ENCODE measurements at places on chromosomes 16 and 17.

- no peaks in the 10 kb centered on the region for H3K27me3 ChIP-seq
- H3K27ac ChIP-seq, result peak overlapping the region; percentile 89
- peak overlapping the region; percentile 49 for H3K4me3 ChIP-seq
These were observed 19.9 kb downstream of the LDHD start for GRCh38 chr16:75096656-75097055.

- no peak for DNase-seq
- H3K4me3 ChIP-seq, result peak overlapping the region; percentile 4
- no peaks in the 10 kb centered on the region for H3K36me3 ChIP-seq
- H3K4me1 ChIP-seq, result peaks cover 23% of the 10 kb centered on the region
- peaks cover 44% of the 10 kb centered on the region for H3K27me3 ChIP-seq
These were observed 17.8 kb downstream of the RAP1GAP2 start for GRCh38 chr17:2814049-2814448.

DNA sequence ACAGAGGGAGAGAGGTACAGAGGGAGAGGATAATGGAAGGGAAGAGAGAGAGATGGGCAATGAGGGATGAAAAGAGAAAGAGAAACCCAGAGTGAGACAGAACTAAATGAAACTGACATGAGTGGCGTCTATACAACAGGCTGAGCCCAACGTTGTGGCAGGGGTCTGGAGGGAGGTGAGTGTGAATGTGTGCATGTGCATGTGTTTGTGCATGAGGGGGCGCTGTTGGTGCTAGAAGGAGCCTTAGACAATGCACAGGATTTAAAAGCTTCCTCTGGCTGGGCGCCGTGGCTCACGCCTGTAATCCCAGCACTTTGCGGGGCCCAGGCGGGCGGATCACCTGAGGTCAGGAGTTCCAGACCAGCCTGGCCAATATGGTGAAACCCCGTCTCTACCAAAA is 454.8 kb upstream of the CDH11 start:
- no peak overlapping the region for H3K27ac ChIP-seq
- H3K4me3 ChIP-seq, result no peak overlapping the region
- no peaks in the 10 kb centered on the region for H3K4me1 ChIP-seq
- no peaks in the 10 kb centered on the region for H3K27me3 ChIP-seq
- no peaks in the 10 kb centered on the region for H3K36me3 ChIP-seq

DNA sequence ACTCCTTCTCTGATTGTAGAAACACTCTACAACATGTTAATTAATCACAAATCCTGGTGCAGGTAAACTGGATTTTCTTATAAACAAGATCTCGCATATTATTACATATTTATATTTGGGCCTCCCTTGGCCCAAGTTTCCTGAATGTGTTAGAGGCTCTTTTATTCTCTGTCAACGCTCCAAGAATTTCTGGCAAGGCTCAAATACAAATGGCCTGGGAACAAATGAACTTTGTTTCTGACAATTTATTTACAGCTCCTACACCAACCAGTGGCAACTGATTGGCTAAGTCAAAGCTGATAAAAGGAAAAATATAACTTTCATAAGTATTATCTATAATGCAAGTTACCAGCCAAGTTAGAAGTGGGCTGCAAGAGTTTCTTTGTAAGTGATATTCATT is 64.9 kb upstream of the CORO6 start:
- no peak for DNase-seq
- H3K4me3 ChIP-seq, result no peak overlapping the region
- H3K36me3 ChIP-seq, result peaks cover 15% of the 10 kb centered on the region
- H3K27ac ChIP-seq, result no peak overlapping the region

GRCh38 chr17:7186241-7186640 is 7.1 kb upstream of the ASGR1 start:
- no peaks in the 10 kb centered on the region for H3K36me3 ChIP-seq
- H3K27ac ChIP-seq, result no peak overlapping the region

DNA sequence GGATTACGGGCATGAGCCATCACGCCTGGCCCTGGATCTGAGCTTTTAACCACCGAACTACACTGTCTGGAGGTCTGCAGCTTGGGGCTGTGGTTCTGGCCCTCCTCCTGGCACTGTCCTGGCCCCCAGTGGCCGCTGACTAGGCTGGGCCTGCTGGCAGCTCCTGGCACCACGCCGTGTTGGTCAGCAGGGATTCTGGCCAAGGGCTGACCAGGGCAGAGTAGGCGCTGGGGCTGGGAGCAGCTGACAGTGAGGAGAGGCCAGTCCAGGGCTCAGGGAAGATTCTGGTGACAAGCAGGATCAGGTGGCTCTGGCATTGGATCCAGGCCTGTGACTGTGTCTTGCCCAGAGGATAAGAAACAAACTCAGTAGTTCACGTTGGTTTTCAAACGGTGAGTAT is 14.6 kb downstream of the EEF2K start:
- no peak overlapping the region for H3K4me3 ChIP-seq
- no peaks in the 10 kb centered on the region for H3K27me3 ChIP-seq
- no peak for DNase-seq
- peak overlapping the region; percentile 21 for H3K27ac ChIP-seq

- no peaks in the 10 kb centered on the region for H3K27me3 ChIP-seq
- H3K4me1 ChIP-seq, result peaks cover 4% of the 10 kb centered on the region
- no peak overlapping the region for H3K4me3 ChIP-seq
- peak overlapping the region; percentile 7 for H3K27ac ChIP-seq
These were observed 20.7 kb downstream of the TMEM204 start for GRCh38 chr16:1553946-1554825.

GRCh38 chr17:33140413-33141099 is 148.9 kb downstream of the SPACA3 start:
- H3K27me3 ChIP-seq, result no peaks in the 10 kb centered on the region
- H3K27ac ChIP-seq, result no peak overlapping the region
- no peak for DNase-seq
- no peak overlapping the region for H3K4me3 ChIP-seq
- no peaks in the 10 kb centered on the region for H3K4me1 ChIP-seq

GRCh38 chr16:11612665-11613025 is 25.9 kb upstream of the LITAF start:
- no peak overlapping the region for H3K27ac ChIP-seq
- H3K4me3 ChIP-seq, result no peak overlapping the region
- H3K4me1 ChIP-seq, result peaks cover 52% of the 10 kb centered on the region
- no peak for DNase-seq

- DNase-seq, result peak; percentile 66
- H3K27ac ChIP-seq, result peak overlapping the region; percentile 94
- H3K4me1 ChIP-seq, result peaks cover 69% of the 10 kb centered on the region
- peaks cover 4% of the 10 kb centered on the region for H3K36me3 ChIP-seq
These were observed 844 bp downstream of the TBKBP1 start for GRCh38 chr17:47694581-47695428.

DNA sequence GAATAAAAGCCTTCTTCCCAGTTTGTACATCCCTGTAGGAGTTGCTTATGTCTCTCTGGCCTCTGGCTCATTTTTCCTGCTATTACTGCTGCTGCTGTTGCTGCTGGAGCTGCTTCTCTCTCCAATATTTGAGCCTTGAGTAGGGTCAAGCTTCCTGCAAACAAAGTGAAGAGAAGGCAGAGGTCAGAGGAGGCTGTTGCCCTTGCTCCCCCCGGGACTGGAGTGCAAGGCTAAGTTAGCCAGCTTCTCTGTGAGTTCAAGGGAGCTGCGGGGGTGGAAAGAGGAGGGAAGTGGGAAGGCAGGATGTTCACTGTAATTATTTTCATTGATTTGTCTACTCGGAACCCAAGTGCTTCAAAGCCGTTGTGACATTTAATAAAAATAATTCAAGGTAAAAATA is 77.0 kb upstream of the TMEM132E start:
- H3K4me3 ChIP-seq, result no peak overlapping the region
- H3K4me1 ChIP-seq, result peaks cover 22% of the 10 kb centered on the region
- H3K27me3 ChIP-seq, result peaks cover 45% of the 10 kb centered on the region
- DNase-seq, result no peak
- no peaks in the 10 kb centered on the region for H3K36me3 ChIP-seq

DNA sequence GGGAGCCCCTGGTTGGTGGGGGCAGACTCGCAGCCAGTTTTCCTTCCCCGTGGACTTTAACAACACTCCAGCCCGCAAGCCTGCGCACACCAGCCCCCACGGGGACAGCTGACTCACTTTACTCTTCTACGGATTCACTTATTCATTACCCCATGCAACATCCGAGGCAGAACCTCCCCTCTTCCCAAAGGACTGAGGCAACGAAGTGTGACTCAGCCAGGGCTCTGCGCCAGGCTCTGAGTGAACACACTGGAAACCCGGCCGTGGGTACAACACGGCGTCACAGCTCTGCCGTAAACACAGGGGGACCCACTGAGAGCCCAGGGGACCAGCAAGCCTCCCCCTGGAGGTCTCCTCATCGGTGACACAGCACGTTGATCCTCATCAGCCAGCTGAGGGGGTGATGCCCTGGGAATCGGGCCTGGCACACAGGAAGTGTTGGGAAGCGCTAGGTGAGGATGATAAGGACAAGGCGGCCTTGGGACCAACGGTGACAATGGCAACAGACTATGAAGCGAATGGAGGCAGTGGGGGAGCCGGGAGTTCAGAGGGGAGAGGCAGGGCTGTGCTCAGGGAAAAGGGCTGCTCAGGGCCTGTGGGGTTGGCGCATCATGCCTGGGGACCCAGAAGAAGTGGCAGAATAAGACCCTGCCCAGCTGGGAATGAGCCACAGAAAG is 14.6 kb downstream of the COTL1 start:
- H3K27me3 ChIP-seq, result no peaks in the 10 kb centered on the region
- H3K27ac ChIP-seq, result peak overlapping the region; percentile 78
- H3K36me3 ChIP-seq, result peaks cover 41% of the 10 kb centered on the region
- peaks cover 92% of the 10 kb centered on the region for H3K4me1 ChIP-seq
- peak overlapping the region; percentile 61 for H3K4me3 ChIP-seq
- peak; percentile 57 for DNase-seq

GRCh38 chr16:51326131-51326856 is 175.2 kb upstream of the SALL1 start:
- H3K27me3 ChIP-seq, result no peaks in the 10 kb centered on the region
- H3K4me1 ChIP-seq, result no peaks in the 10 kb centered on the region
- no peak overlapping the region for H3K4me3 ChIP-seq
- no peak overlapping the region for H3K27ac ChIP-seq
- no peak for DNase-seq

- H3K27ac ChIP-seq, result no peak overlapping the region
- no peak for DNase-seq
- H3K4me1 ChIP-seq, result no peaks in the 10 kb centered on the region
- H3K36me3 ChIP-seq, result no peaks in the 10 kb centered on the region
- no peaks in the 10 kb centered on the region for H3K27me3 ChIP-seq
These were observed 79.8 kb downstream of the AMFR start for GRCh38 chr16:56345406-56346050.

DNA sequence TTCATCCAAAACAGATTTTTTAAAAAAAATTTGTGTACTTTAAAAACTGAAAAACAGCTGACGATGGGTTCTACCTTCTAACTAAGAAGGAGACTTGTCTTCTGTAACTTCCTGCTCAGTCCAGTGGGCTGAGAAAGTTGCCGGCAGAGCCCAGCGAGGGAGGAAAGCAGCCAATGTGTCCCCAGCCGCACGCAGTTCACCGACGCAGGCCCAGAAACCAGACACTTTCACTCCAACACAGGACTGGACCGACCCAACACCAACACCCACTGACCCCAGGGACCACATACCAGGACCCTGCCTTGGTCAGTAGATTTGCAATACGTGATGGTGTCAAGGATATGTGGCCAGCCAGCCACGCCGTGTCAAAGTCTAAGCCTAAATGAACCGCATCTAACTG is 25.6 kb downstream of the TRAP1 start:
- peaks cover 55% of the 10 kb centered on the region for H3K36me3 ChIP-seq
- H3K4me1 ChIP-seq, result peaks cover 12% of the 10 kb centered on the region
- no peak overlapping the region for H3K4me3 ChIP-seq
- H3K27me3 ChIP-seq, result no peaks in the 10 kb centered on the region

- H3K27me3 ChIP-seq, result no peaks in the 10 kb centered on the region
- peaks cover 70% of the 10 kb centered on the region for H3K4me1 ChIP-seq
- peak overlapping the region; percentile 43 for H3K4me3 ChIP-seq
- H3K27ac ChIP-seq, result peak overlapping the region; percentile 98
These were observed 16.7 kb upstream of the ADGRG1 start for GRCh38 chr16:57611706-57612105.

DNA sequence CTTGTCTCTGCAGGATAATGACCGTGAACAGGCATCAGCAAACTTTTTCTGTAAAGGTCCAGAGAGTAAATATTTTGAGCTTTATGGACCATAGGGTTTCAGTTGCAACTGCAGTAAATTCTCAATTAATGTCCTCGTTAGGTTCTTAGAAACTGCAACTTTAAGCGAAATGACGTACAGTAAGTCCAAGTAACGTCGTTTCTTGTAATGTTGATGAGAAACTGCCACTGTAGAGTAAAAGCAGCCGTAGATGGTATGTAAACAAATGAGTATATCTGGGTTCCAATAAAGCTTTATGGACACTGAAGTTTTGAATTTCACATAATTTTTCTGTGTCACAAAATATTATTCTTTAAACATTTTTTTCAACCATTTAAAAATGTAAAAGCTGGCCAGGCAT is 4.9 kb downstream of the CHD9 start:
- peaks cover 48% of the 10 kb centered on the region for H3K4me1 ChIP-seq
- no peak for DNase-seq
- no peak overlapping the region for H3K27ac ChIP-seq

GRCh38 chr16:74771656-74772315 is 2.8 kb downstream of the FA2H start:
- H3K27me3 ChIP-seq, result peaks cover 40% of the 10 kb centered on the region
- no peaks in the 10 kb centered on the region for H3K36me3 ChIP-seq
- H3K27ac ChIP-seq, result no peak overlapping the region
- peaks cover 8% of the 10 kb centered on the region for H3K4me1 ChIP-seq
- no peak overlapping the region for H3K4me3 ChIP-seq
- DNase-seq, result no peak

- H3K27me3 ChIP-seq, result peaks cover 20% of the 10 kb centered on the region
- no peak overlapping the region for H3K4me3 ChIP-seq
- H3K36me3 ChIP-seq, result no peaks in the 10 kb centered on the region
- no peaks in the 10 kb centered on the region for H3K4me1 ChIP-seq
These were observed 219.6 kb upstream of the IRX3 start for GRCh38 chr16:54506214-54506580.

- no peaks in the 10 kb centered on the region for H3K27me3 ChIP-seq
- DNase-seq, result no peak
- no peaks in the 10 kb centered on the region for H3K4me1 ChIP-seq
These were observed 53.8 kb downstream of the CEP112 start for GRCh38 chr17:66138120-66138519.

- no peak overlapping the region for H3K27ac ChIP-seq
- H3K4me3 ChIP-seq, result no peak overlapping the region
- no peak for DNase-seq
- no peaks in the 10 kb centered on the region for H3K27me3 ChIP-seq
- H3K4me1 ChIP-seq, result no peaks in the 10 kb centered on the region
These were observed 123.6 kb upstream of the MED13 start for GRCh38 chr17:62188713-62189112.

- DNase-seq, result no peak
- peaks cover 8% of the 10 kb centered on the region for H3K36me3 ChIP-seq
These were observed 6.3 kb downstream of the SLC25A39 start for GRCh38 chr17:44318077-44318892.

GRCh38 chr17:75571197-75571884 is 16.3 kb upstream of the MYO15B start:
- peak; percentile 13 for DNase-seq
- H3K36me3 ChIP-seq, result no peaks in the 10 kb centered on the region
- H3K4me1 ChIP-seq, result no peaks in the 10 kb centered on the region
- H3K27me3 ChIP-seq, result no peaks in the 10 kb centered on the region

- H3K36me3 ChIP-seq, result peaks cover 5% of the 10 kb centered on the region
- H3K4me3 ChIP-seq, result no peak overlapping the region
- H3K27ac ChIP-seq, result no peak overlapping the region
- no peaks in the 10 kb centered on the region for H3K4me1 ChIP-seq
These were observed 8.5 kb downstream of the CACNG1 start for GRCh38 chr17:67052720-67053437.

- no peaks in the 10 kb centered on the region for H3K4me1 ChIP-seq
- DNase-seq, result no peak
- no peaks in the 10 kb centered on the region for H3K36me3 ChIP-seq
- no peak overlapping the region for H3K27ac ChIP-seq
- no peak overlapping the region for H3K4me3 ChIP-seq
- peaks cover 3% of the 10 kb centered on the region for H3K27me3 ChIP-seq
These were observed 1.5 kb upstream of the ABCA6 start for GRCh38 chr17:69143151-69143550.

GRCh38 chr16:3283543-3284447 is 504 bp downstream of the ZNF263 start:
- DNase-seq, result no peak
- H3K27me3 ChIP-seq, result no peaks in the 10 kb centered on the region
- peaks cover 50% of the 10 kb centered on the region for H3K36me3 ChIP-seq

All from activated naive CD8-positive, alpha-beta T cell treated with anti-CD3 and anti-CD28 coated beads, Interleukin-2, amount 50 U/mL, for 24 hours (primary cell).